ENCODE measurements at places on chromosomes 1 and 21.
A peak's percentile ranks its signal among the peaks of the same experiment; 100 is the strongest.

- peak; percentile 6 for DNase-seq
Measured at GRCh38 chr1:48688102-48688760, 88.5 kb downstream of the BEND5 start.

GRCh38 chr1:182143154-182143657, 81.7 kb upstream of the ZNF648 start:
- peak; percentile 78 for DNase-seq

GRCh38 chr1:245583081-245583480, 428.3 kb downstream of the KIF26B start:
- peak; percentile 76 for DNase-seq

DNA sequence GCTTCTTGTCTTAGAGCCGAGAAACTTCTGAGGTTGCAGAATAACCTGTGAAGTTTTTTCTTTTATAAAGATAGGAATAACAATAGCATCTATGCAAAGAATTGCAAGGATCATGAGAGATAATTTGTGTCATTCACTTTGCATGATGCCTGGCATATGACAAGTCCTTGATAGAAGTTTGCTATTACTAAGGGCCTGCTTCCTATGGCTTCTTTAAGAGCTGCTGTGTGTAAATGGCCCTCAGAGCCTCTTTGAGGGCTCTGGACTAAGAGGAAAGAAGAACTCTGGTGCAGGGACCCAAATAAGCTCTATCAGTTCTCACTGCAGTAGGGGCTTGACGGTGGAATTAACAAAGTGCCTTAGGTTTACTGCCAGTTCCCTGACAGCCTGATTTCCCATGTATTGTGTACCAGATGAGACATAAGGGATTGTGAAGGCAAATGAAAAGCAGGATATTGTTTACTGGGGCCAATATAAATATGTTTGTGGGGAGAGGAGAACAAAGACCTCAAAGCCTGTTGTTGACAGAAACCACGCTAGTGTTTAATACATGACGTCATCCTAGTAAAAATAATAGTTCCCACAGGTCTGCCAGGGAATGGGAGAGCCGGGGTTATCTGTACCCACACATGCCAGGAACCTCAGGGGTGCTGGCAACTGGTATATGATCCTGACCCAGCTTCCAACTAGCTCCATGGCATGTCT, 131.2 kb upstream of the UBE2U start:
- no peak for DNase-seq

DNA sequence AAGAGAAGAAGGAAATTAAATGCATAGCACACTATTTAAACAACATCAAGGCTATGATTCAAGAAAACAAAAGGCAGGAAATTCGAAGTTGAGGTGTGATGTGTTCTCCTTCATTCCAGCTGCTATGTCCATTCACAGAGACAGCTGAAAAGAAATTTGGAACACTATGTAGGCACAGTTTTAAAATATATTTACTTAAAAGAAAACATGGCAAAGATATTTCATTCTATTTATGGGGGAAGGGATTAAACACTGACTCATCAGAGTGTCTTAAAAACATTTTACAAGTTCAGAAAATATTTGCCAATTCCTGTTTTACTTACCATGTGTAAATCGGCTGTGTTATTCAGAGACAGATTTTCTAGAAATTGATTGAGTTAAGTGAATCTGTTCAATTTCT, 39.4 kb upstream of the NGF start:
- DNase-seq = peak; percentile 26

GRCh38 chr1:18794051-18794450, 65.4 kb downstream of the TAS1R2 start:
- no peak for DNase-seq

DNA sequence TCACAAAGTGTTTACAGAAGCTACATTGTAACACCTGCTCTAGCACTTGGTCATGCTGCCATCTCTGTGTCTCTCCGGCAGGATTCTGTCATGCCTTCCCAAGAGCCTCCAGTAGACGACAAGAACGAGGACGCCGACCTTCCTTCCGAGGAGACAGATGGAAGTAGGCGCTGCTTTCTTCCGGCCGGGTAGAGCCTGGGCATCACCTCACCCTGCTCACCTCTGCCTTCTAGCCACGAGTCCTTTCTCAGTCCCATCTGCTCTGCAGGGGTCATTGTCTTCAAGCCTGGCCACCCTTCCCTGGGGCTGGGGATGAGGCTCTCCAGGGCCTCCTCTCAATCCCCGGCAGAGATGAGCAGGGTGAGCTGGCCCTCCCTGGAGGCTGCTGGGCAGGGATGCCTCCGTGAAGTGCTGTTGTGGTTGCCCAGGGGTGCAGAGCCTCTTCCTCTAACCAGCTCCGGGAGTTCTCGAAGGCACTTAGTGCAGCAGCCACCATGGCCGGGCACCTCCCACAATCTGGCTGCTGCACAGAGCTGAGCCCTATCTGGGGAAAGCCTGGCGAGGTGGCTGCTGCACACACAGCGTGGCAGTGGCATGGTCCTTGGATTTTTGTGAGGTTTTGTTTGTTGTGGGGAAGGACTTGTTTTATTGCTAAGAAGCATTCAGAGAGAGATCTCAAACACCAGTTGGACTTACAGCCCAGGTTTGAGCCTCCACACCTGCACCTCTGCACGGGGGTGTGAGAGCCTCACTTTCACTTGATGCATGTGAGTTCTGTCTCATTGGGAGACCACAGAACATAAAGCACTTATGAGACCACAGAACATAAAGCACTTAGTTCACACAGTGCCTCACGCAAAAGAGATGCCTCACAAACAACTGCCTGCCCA, 48.4 kb downstream of the FAAP20 start:
- DNase-seq = no peak

DNA sequence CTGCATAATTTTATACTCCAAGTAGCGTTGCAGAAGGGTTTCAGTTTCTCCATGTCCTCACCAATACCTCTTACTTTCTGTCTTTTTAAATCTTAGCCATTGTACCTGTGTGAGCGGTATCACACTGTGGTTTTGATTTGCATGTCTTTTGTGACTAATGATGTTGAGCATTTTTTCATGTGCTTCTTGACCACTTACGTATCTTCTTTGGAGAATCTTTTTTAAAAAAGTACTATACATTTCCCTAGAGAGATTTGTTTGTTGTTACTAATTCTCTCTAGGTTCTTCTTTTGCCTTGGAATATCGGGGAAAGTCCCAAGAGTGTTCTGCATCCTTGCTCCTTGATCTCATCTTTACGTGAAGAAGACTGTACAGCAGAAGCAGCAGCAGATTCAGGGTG, 81.8 kb upstream of the WARS2 start:
- DNase-seq = no peak

- DNase-seq = no peak
Measured at GRCh38 chr1:119539636-119540035, 32.6 kb downstream of the HSD3B1 start.

DNA sequence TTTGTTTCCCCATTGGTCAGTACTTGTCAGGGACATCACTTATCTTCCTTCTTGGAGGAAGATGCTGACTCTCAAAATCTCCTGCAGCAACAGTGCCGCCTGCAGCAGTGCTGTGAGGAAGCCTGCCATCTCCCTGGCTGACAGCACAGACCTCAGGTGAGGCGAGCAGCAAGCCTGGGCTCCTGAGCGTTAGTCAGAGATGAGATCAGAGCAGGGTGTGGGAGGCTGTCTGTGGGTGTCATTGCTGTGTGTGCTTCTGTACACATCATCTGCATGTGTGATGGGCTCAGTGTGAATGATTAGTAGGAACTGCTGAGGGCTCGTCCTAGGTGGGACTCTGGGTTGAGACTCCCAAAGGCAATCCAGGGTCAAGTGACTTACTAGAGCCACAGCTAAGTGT, 6.1 kb downstream of the STRIP1 start:
- no peak for DNase-seq

GRCh38 chr1:227449741-227450441, 113.5 kb upstream of the ZNF678 start:
- DNase-seq = no peak

GRCh38 chr1:201718346-201719202, 110.4 kb upstream of the IPO9 start:
- no peak for DNase-seq

DNA sequence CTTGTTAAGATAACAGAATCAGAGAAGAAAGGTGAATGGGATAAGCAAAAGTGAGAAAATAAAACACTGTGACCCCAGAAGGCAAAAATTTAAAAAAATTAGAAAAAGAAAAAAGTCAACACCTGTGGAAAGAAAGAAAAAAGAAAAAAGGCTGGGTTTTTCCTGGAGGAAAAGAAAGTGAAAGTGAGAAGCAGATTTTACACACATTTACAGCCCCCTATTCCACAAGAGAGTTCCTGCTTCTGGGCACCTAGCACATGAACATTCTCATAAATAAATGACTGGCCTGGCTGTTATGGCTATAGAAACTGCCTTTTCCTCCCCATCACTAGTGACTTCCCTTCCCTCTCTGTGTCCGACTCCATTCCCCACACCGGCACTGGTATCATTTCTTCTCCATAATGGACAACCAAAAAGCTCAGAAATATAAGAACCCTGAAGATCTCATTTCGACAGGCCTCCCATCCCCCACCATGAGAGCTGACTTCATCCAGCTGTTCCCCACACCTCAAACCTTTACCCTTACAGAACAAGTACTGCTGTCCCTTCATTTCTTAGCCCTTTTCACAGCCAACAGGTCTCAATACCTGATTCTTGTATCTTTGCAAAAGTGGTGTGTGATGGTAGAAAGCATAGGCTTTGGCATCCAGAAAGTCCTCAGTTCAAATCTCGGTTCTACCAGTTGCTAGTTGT, 12.6 kb downstream of the MTF1 start:
- DNase-seq = no peak

DNA sequence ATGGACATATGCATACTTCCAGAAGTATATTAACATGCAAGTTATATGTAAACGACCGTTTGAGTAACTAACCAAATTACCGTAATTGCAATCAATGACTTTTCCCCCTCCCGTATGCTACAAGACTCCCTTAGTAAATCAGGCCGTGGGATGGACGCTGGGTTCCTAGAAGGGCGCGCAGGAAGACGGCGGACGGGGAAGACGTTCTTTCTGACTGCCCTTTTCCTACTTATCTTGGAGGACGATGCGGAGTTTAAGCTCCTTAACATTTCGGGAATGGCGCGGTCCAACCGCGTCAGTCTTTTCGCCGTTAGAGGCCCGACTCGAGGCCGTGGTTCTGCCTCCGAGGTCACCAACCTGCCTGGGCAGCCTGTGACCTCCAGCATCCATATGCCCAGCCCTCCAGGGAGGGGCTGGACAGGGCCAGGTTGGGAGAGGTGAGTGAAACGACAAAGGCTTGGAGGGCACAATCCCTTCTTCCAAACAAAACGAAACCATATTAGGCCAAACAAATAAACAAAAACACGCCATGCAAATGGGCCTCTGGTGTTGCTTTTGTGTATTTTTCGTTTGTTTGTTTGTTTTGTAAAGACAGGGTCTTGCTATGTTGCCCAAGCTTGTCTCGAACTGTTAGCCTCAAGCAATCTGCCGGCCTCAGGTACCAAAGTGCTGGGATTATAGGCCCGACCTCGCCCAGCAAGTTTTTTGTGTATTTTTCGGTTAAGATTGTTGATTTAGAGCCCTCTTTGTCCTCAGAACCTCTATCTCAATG, 873 bp upstream of the PI4KB start:
- no peak for DNase-seq

DNA sequence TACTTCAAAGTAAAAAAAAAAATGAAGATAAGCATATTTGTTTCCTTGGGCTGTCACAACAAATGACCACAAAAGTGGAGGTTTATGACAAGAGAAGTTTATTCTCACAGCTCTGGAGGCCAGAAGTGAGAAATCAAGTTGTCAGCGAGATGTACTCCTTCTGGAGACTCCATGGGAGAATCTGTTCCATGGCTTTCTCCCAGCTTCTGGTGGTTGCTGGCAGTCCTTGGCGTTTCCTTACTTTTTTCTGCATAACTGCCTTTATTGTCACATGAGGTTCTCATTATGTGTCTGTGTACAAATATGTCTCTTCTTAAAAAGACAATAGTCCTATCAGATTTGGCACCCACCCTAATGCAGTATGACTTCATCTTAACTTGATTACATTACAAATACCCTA, 398.3 kb downstream of the KCNT2 start:
- peak; percentile 77 for DNase-seq

DNA sequence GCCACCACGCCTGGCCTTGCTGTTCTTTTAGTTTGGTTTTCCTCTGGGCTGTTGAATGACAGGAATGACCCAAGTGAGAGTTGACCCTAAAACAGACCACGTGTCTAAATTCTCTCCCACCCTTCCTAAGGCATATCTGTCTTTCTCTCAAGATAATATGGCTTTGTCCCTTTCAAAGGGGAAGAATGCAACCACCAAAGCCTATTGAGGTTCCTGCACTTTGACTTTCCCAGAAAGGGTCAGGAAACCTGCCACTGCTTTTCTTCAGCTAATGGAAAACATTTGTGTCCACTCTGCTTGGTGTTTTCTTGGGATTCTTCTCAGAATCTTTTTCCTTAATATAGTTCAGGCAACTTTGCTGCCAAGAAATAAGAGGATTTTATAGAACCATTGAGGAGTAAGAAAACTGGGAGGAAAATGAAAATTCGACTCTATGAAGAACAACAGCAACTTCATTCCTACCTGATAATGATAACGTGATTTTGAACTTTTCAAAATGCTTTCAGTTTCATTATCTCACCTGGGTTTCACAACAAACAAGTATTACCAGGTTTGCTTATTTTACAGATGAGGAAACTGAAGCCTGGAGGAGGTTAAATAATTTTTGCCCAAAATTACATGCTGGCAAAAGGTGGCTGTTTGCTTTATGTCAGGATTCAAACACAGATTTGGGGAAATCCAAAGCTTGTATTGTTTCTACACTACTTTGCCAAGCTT, 6.9 kb downstream of the PLPP3 start:
- no peak for DNase-seq

- DNase-seq = no peak
Measured at GRCh38 chr1:207308451-207309190, 12.9 kb upstream of the CD55 start.

- DNase-seq = no peak
Measured at GRCh38 chr1:63987628-63988024, 213.8 kb downstream of the ROR1 start.

DNA sequence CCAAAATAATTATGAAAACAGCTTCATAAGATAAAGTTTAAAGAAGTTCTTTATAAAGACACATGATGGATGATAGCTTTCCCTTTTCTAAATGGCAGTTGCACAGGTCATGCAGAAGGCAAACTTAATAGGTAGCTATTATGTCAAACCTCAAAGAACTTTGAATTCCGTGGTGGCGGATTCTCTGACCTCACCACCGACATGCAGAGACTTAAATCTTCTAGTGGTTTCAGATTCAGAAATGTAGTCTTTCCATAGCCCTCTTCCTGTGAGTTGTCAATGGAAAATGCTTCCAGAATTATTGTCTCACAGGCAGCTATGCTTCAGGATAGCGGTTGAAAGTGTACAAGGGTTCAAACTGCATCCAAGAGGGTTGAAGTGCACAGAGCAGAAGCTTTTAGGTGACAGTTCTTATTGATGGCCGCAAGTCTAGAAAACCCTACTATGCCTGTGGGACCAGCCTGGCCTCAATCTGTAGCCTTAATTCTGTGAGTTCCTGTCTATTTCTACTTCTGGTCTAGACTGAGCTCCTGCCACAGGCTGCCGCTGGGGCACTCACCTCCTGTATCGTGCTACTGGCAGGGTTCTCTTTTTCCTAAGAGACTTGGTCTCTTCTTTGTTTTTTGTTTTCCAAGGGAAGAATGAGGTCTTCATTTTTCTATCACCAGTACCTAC, 117.0 kb upstream of the ERRFI1 start:
- peak; percentile 93 for DNase-seq

Measured in fibroblast of skin of abdomen (primary cell).